ENCODE measurements at places on chromosomes 16 and 17. TPM values are rescaled to one million over a fixed set of nuclear protein-coding genes. Genes with fewer than 3 reads are reported as not detected.
A peak's percentile ranks its signal among the peaks of the same experiment; 100 is the strongest.

DNA sequence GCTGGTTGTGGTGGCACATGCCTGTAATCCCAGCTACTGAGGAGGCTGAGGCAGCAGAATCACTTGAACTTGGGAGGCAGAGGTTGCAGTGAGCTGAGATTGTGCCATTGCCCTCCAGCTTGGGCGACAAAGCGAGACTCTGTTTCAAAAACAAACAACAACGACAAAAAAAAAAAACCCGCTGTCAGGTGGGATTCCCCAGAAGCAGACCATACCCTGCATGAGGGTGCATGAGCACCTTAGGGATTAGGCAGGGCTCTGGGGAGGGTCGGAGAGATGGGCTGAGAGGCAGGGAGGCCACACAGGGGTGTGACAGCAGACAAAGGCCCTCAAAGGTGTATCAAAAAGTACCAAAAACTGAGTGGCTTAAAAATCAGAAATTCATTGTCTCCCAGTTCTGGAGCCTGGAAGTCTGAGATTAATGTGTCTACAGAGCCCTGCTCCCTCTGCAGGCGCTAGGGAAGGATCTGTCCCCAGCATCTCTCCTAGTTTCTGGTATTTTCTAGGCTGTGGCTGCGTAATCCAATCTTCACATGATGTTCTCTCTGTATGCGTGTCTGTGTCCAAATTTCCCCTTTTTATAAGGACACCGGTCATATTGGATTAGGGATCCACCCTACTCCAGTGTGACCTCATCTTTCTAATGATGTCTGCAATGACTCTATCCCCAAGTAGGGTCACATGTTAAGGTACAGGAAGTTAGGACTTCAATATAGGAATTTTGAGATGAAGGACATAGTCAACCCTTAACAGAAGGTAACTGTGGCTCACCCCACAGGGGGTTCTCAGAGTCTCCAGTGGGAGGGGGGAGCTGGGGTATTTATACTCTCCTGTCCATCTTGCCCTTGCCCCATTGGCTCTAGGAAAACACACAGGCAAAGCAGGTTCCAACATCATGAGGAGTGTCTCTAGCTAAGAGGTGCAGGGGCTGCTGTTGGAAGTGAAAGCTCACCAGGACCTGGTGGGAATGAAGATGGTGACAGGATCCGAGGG, 13.6 kb upstream of the TVP23A start:
- H3K4me1 ChIP-seq = peaks cover 7% of the 10 kb centered on the region
- H3K27ac ChIP-seq = no peak overlapping the region
- H3K36me3 ChIP-seq = no peaks in the 10 kb centered on the region

- no peak overlapping the region for H3K27ac ChIP-seq
- no peak for DNase-seq
- no peak overlapping the region for H3K4me3 ChIP-seq
- peaks cover 9% of the 10 kb centered on the region for H3K4me1 ChIP-seq
- H3K27me3 ChIP-seq = no peaks in the 10 kb centered on the region
- H3K36me3 ChIP-seq = no peaks in the 10 kb centered on the region
Observed at GRCh38 chr16:57795431-57795878, 6.8 kb downstream of the KIFC3 start.

DNA sequence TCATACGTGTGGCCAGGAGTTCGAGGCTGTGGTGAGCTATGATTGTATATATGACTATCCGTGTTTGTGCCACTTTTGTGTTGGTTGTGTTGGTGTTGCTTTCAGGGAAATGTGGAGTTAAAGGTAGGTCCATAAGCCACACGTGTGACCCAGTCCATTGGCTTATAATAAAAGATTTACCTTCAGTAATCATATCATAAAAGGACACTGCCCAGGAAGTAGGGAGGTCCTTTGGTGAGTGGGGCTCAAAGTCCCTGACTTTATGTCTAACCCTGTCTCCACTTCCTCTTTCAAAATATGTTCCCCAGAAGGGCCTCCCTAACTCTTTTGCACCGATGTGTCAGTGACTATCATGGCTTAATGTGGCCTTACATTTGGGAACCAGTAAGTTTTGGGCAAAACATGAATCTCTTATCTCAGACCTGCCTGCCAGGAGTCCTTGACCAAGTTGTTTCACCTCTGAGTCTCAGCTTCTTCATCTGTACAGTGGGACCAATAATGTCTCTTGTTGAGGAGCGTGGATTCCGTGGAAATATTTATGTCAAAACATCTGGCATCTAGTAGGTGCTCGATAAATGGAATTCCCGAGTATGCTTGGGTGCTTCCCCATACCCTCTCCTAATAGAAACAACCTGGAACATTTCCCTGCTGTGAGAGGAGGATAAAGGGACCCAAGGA, 4.8 kb downstream of the TNP2 start:
- H3K36me3 ChIP-seq = no peaks in the 10 kb centered on the region
- no peak for DNase-seq
- H3K4me3 ChIP-seq = no peak overlapping the region

TMEM100 gene
- total RNA-seq = 6.6 TPM

DNA sequence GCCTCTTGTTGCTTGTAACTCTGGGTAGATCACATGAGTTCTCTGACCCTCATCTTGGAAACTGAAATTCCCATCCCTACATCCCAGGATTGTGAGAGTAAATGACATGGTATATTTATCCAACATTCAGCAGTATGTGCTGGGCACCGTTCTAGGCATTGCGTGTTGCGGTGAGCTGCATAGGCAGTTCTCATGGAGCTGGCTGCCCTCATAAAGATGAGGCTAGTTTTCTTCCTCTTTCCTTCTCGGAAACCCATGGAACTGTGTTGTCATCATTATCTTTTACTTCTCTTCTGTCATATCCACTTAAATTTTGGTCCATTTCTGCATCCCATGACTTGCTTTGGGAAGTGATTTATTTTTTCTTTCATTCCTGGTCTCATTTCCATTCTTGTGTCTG, 17.2 kb downstream of the CMIP start:
- no peak overlapping the region for H3K27ac ChIP-seq
- no peaks in the 10 kb centered on the region for H3K27me3 ChIP-seq
- no peaks in the 10 kb centered on the region for H3K4me1 ChIP-seq
- no peaks in the 10 kb centered on the region for H3K36me3 ChIP-seq
- no peak overlapping the region for H3K4me3 ChIP-seq
- no peak for DNase-seq

- DNase-seq = no peak
- H3K27me3 ChIP-seq = no peaks in the 10 kb centered on the region
- no peaks in the 10 kb centered on the region for H3K36me3 ChIP-seq
- no peaks in the 10 kb centered on the region for H3K4me1 ChIP-seq
- H3K27ac ChIP-seq = peak overlapping the region; percentile 12
- no peak overlapping the region for H3K4me3 ChIP-seq
Observed at GRCh38 chr16:4683255-4684057, 9.9 kb upstream of the NUDT16L1 start.

Measured in uterus (tissue), 4 donors.